Activated CD8-positive, alpha-beta memory T cell treated with anti-CD3 and anti-CD28 coated beads for 4 hours (primary cell): ENCODE measurements at places on chromosomes 1 and 21.

DNA sequence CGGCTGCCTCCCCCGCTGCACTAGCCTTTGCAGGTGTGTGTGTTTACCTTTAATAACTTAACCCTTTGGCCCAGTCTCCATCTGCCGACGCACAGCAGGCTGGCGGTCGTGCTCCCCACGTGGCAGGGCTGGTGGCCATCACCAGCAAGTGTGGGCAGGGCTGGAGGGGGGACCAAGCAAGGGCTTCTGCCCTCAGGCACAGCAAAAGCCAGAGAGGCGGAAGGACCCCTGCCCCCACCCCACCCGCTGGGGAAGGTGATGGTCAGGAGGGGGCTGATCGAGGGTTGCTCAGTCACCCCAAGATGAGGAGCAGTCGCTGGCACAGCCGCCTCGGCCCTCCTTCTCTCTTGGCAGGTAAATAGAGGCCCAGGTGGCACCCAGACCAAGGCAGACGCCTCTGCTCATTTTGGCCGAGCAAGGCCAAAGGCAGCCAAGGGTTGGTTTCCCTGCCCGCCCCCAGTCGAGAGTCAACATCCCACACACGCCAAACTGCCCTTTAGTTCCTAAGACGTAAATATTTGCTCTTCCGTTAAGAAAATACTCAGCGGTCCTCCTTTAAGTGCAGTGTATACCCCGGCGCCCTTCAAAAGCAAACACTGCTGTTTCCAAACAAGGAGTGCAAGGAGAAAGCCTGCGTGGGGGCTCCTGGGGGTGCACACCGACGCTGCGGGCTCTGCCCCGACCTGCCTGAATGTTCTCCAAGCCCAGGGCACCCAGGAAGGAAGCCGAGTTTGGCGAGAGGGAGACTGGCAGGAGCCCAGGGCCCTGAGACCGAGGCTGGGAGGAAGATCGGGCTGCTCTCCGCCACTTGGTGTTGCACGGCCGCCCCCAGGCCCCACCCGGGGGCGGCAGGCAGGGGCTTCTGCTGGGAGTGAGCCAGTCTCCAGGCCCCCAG, 82.7 kb downstream of the SIK1 start:
- DNase-seq, result no peak

- DNase-seq, result no peak
Measured at GRCh38 chr1:185159966-185160365, 3.0 kb downstream of the SWT1 start.

DNA sequence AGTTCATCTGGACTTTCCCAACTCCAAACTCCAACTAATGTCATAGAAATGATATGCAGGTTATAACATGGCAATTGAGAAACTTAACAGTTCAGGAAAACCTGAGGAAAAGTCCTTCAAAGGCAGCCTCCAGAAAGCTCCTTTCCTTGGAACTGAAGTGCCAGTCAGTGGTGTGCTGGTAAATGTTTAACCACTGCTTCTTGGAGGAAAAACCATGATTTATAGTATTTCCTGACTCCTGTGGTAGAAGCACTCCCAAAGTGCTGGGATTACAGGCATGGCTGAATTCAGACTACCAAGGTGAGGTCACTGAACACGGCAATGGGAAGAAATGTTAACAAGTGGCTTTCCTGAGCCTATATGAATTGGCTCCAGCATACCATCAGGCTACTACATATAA, 26.7 kb upstream of the ZNHIT6 start:
- no peak for DNase-seq

- no peak for DNase-seq
Measured at GRCh38 chr1:220504329-220504728, 23.6 kb upstream of the MARK1 start.

- no peak for DNase-seq
Measured at GRCh38 chr1:41192456-41193178, 49.5 kb downstream of the SCMH1 start.

GRCh38 chr21:45534636-45535331, 7.5 kb downstream of the SLC19A1 start:
- DNase-seq, result no peak

- DNase-seq, result no peak
Measured at GRCh38 chr1:218171302-218171893, 113.7 kb upstream of the RRP15 start.

DNA sequence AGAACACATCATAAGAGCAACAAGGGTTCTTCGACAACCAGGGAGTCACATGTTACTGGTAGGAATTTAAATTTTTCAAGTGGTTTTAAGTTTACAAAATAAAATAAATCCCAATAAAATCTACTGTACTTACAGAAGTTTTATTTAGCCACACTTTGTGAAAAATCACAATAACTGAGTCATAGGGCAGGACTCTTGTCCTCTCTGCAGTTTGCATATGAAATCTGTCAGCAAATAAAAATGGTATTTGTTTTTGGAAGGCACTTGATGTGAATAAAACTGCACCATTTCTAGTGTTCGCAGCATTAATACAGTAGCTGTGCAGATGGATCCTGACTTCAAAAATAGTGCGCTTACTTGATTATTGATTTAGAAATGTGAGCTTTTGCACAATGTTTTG, 150.4 kb downstream of the LBR start:
- DNase-seq, result no peak

- DNase-seq, result no peak
Measured at GRCh38 chr1:125087691-125088090, 3902.9 kb downstream of the SRGAP2C start.

- DNase-seq, result no peak
Measured at GRCh38 chr1:13732971-13733667, 33.1 kb downstream of the PRDM2 start.

DNA sequence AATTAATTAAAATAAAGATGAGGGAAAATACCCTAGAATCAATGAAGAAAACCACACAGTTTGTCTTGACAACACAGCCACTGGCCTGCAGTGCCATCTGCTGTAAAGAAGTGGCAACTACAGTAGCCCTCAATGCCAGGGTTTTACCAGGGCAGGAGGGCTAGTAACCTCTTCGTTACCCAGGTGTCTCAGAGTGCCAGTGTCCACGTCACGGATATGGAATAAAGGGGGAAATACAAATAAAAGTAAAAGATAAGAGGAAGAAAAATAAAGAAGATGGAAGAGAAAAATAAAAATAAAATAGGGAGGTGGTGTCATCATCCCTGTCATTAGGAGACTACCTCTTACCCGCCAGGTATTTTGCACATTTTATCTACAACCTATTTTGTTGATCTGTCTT, 14.2 kb upstream of the SLC44A3 start:
- DNase-seq, result peak; percentile 7

DNA sequence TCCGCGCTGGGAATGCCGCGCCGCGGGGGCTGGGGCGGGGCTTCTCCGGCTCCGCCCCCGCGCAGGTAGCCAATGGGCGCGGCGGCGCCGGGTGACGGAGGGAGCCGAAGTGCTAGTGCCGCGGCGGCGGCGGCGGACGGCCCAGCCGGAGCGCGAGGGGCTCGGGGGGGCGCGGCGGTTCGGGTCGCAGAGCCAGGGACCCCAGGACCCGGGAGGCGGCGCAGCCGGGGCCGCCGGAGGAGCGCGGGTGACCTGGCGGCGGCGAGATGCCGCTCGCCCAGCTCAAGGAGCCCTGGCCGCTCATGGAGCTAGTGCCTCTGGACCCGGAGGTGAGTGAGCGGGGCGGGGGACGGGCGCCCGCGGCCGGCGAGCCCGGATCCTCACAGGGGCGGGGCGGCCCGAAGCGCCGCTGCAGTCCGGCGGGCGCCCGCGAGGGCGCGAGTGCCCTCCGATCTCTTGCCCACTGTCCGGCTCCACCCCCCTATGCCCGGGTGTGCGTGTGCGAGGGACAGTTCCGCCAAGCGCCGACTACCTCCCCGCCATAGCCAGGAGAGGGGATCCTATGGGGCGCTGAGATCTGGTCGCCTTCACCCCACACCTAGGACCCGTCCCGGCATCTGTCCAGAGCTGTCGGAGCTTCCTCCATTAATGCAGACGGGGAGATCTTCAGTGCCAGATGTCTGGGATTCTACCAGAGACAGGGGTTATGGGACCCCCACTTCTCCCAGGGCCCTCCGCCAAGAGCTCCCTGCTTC, at the start of gene RPS6KA1:
Gene RPS6KA1, plus strand, starts transcription at position 107 of the 755 bp plus-strand sequence. Its CDS starts 160 bp downstream, at position 267.
- DNase-seq, result peak; percentile 38
